ENCODE measurements at places on chromosomes 3 and 15. TPM values are rescaled to one million over a fixed set of nuclear protein-coding genes. Genes with fewer than 3 reads are reported as not detected.
A peak's percentile ranks its signal among the peaks of the same experiment; 100 is the strongest.

DNA sequence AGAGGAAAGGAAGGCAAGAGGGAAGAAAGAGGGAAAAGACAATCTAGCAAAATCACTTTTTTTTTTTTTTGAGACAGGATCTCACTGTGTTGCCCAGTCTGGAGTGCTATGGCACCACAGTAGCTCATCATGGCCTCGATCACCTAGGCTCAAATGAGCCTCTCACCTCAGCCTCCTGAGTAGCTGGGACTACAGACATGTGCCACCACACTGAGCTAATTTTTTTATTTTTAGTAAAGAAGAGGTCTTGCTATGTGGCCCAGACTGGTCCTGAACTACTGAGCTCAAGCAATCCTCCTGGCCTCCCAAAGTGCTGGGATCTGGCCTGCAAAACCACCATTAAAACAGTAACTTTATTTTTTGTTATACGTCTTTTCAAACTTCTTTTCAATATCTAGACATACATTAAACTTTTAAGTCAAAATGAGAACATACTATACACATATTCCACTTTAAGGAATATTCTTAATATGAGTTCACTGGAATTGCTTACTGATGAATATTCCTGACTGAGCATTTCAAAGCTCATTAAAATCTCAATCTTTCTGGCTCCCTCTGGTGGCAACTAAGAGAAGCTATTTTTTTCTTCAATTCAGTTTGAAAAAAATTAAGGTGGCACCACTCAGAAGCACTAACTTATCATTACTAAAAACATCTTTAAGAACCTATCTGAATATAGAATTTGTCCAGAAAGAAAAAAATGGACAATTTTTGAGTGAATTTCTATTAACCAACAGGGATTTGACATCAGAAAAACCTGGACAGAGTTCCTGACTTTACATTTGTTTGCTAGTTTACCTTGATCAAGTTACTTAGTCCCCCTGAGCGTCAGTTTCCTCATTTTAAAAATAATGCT is 40.9 kb downstream of the UACA start:
- peak; percentile 77 for DNase-seq

- DNase-seq: peak; percentile 34
Observed at GRCh38 chr3:136802481-136802996, 16.4 kb upstream of the SLC35G2 start.

COLQ gene
- 7.5 TPM for polyA plus RNA-seq

ALG1L2 gene
- 2.6 TPM for polyA plus RNA-seq

DISP2 gene
- not detected for polyA plus RNA-seq
